ENCODE measurements at places on chromosomes 2 and 18.
A peak's percentile ranks its signal among the peaks of the same experiment; 100 is the strongest.

DNA sequence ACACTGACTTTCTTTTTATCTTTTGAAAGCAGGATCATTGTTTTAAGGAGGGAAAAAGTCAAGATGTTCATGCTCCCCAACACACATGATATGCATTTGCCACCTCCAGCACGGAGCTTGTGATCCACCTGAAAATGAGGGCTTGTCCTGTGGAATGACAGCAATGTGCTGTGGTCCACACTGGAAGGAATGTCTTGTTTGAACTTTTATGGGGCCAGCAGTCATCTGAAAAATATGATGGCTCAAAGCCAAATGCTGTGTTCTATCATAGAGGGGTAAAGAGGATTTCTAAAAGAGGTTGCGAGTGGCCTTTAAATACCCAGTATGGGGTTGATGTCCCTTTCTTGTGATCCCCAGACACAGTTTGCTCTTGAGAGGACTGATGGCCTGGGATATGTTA is 226.5 kb upstream of the SPRED2 start:
- no peak for DNase-seq

- no peak for DNase-seq
Observed at GRCh38 chr2:115908731-115909130, 1466.3 kb downstream of the DPP10 start.

GRCh38 chr2:124025171-124025580 is at the start of gene CNTNAP5:
Gene CNTNAP5, plus strand, starts transcription at chr2:124025287. Its CDS starts 364 bp downstream, at chr2:124025651.
- peak; percentile 76 for DNase-seq

DNA sequence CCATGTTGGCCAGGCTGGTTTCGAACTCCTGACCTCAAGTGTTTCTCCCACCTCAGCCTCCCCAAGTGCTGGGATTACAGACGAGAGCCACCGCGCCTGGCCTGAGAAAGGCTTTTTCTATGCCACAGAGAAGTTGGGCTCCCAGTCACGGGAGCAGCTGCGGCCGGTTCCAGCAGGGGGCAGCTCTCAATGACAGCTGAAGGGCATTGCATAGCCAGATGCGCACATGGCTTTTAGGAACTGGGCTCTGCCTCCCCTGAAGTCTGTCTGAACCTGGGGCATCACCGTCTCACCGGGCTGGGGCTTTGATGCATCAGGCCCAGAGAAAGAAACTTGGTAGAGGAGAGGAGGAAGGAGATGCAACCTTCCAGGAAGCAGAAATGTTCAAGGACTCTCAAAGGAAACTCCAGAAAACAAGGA is 84.2 kb upstream of the LAPTM4A start:
- DNase-seq: peak; percentile 41

- DNase-seq: no peak
Observed at GRCh38 chr2:8667896-8668512, 13.9 kb upstream of the ID2 start.

GRCh38 chr18:55018602-55019001 is 59.3 kb upstream of the CCDC68 start:
- DNase-seq: no peak

GRCh38 chr2:215486291-215487001 is 50.6 kb upstream of the FN1 start:
- no peak for DNase-seq

DNA sequence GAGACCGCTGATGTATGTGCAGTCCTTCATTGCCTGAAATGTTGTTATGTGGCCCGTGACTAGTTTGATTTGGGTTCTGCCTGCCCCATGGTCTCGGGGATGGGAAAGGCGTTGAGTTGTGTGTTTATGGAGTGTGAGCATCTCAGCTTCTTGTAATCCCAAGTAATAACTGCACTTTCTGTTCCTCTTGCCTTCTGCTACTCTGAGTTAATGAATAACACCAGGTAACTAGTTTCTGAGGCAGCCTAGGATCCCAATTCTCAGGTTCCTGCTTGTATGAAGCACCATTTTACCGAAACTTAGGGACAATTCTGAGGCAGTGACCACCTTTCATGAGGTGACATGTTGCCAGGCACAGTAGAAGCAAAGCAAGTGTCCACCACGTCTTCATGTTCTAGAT is 170.0 kb downstream of the ALK start:
- DNase-seq: no peak

GRCh38 chr2:56239437-56239836 is 55.6 kb downstream of the CCDC85A start:
- DNase-seq: no peak

- peak; percentile 6 for DNase-seq
Observed at GRCh38 chr2:127355407-127356008, 32.3 kb downstream of the MAP3K2 start.

DNA sequence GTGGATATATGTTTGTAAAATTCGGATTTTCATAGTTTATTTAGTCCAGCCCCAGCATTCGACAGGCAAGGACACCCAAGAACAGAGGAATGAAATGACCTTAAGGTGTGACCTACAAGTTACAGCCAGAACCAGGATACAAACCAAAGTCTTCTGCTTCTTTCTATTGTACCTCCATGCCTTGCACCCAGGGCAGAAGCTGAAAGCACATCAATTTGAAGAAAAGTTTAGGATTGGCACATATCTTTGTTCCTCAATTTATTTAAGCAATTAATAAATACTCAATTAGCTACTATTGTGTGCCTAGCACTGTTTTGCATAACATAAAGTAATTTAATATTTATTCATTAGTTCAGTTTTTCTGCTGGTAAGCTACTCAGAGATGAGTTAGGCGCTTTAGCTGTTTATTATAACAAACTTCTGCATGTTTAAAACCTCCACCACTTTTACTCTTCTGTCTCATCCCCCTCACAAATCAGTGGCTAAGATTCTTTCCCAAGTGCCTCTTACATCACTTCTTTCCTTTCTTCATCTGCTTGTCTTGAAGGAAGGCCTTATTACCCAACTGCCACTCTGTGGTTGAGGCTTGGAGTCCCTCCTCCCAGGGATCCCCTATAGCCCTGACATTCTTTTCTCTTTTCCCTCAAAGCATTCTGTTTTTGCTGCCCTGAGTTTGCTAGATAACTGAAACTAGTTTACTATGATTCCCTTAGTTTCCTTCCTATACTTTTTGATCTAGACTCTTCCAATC is 37.1 kb upstream of the DARS1 start:
- no peak for DNase-seq

DNA sequence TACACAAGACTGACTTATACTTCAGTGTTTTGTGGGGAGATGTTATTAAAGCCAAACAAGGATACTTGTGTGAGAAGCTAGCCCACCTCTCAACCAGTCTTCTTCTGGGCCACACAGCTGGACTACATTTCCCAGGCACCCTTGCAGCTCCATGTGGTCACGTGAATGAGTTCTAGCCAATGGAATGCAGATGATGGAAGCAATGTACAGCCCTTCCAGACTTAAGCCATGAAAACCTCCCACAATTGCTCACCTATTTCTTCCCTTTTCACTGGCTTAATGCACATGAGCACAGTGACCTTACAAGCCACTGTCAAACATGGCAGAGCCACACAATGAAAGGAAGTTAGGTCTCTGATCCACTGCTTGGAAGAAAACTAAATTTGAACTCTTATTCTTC is 20.4 kb upstream of the FEZ2 start:
- peak; percentile 44 for DNase-seq

- DNase-seq: no peak
Observed at GRCh38 chr2:235627682-235628081, 133.8 kb downstream of the AGAP1 start.

DNA sequence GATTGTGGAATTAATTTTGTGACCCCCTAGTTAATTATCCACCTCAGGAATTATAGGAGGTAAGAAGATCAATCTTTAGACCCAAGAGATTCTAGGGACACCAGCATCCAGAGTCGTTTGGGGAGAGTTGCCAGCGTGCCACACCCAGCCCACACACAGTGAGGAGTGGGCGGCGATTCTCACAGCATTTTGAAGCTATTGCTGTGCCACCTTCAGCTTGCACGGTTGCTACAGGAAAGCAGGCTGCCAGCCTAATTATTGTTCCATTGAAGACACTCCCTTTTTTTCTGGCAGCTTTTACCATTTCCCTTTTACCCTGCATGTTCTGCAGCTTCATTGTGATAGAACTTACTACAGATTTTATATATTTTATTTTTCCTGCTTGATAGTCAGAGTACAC is 13.1 kb upstream of the MYL12A start:
- no peak for DNase-seq

DNA sequence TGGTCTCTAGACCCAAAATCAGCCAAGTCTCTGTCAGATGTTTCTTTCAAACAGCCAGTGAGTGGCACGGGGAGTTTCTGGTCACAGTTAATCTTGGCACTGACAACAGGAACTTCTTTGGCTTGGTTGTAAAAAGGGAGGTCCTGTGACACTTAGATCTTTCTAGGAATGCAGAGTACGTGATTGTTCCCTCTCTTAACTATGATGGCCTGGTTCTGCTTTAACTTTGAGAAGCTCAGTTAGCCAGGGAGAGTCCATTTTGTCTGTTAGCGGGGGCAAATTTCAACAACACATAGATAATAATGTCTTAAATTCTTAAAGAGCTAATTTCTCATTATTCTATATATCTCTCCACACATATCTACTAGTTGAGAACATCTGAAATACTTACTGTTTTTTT is 344.5 kb upstream of the LRRTM4 start:
- no peak for DNase-seq

DNA sequence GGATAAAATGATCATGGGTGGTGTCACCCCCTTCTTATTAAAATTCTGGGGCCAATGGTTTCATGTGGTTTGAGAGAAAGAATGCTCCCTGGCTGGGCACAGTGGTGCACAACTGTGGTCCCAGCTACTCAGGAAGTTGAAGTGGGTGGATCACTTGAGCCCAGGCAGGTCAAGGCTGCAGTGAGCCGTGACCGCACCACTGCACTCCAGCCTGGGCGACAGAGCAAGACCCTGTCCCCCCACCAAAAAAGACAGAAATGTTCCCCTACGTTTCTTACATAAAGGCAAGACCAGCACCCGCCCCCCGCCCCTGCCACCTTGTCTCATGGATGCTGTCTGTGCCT is 53.0 kb upstream of the ID2 start:
- DNase-seq: no peak

DNA sequence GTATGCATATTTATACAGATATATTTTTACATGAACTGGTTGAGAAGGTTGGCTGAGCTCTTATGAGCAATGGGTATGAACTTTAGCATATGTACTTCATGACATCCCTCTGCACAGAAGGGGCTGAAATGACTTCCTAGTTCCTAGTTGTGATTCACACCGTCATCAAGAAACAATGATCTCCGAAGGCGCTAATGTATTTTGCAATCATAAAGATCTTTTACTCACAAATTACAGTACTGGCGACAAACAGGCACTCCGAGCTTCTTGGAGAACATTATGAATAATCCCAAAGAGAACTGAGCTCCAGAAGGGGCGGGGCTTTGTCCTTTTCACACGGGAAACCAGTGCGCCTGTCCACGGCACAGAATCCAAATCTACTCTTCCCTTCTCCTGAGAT is 18.1 kb downstream of the BCL2 start:
- no peak for DNase-seq

- no peak for DNase-seq
Observed at GRCh38 chr2:112047537-112048235, 7.4 kb upstream of the TMEM87B start.

DNA sequence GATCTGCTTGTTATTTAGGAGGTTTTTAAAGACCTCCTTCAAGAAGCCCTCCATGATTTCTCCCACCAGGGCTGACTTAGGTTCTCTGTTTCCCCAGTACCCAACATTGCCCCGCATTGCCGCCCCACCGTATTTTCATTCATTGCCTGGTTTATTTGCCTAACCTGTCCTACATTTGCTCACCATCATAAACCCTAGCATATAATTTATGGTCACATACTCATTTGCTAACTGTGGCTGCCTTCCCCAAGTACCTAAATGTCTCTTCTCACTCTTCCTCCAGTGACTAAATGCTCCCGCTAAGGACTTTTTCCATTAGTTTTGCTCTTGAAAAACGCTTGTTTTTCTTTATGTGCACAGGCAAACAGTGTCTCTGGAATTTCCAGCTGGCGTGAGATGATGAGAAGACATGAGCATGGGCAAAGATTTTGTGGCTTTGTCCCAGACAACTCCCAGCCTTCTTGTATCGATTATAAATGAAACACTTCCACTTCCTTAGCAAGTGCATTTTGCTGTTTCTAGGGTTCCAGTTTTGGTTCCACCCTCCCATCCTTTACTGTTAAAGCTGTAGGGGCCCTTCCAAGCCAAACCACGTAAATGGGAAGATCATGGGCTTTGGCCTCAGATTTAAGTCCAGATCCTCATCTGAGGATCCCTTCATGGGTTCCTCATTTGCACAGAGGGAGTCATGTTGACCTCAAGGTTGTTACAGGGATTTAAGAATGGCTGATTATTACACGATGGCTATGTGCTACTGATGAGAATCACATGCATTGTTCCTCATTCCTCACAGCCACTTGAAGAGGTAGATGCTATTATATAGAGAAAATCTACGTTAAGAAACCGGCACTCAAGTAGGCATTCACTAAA is 21.0 kb upstream of the ARMC9 start:
- no peak for DNase-seq

DNA sequence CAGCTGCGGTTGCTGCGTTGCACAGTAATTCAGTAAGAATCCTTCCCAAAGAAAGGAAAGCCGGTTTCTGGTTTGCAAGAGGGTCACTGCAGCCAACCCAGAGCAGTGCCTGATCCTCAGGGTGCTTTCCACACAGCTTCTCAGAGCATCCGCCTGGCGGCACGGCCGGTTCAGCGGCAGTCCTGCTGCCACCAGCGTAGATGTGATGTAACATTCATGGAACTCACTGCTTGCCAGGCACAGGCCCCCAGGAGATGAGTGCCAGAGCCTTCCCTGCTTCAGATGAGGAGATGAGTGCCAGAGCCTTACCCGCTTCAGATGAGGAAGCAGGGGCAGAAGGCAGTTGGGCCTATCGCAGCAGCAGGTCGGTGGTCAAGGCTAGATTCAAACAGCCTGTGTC is 230.2 kb downstream of the GBX2 start:
- no peak for DNase-seq

DNA sequence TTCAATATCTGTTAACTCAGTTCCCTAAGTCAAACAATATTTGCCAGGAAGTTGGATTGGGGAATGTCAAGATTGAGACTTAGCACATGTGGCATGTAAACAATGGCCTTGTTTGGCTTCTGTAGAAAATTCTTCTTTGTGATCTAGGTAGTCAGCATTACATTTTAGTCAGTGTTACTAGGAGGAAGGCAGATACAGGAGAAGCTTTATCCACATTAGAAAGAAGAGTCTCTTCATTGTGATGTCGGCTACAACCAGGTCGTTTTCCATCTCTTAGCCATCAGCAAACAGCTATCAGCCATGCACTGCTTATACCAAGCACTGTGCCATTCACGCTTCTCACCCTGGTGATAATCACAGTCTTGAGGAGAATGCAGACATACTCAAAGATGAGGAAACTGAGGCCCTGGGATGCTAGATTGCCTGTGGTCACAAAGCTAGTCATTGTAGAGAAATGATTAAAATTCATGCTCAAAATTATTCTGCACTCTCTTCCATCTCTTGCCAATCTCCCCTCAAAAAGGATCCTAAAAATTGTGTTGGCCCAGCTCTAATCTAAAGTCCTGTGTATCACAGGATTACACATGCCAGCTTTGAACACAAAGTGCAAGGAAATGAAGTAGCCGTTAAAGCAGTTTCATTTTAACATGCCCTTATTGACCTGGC is 3.2 kb downstream of the GALNT5 start:
- no peak for DNase-seq

GRCh38 chr2:96608469-96609455 is 29.4 kb downstream of the KANSL3 start:
- no peak for DNase-seq

All from SHP77 (cell line).